ENCODE measurements at places on chromosomes 4 and X. TPM values are rescaled to one million over a fixed set of nuclear protein-coding genes. Genes with fewer than 3 reads are reported as not detected.

Gene REELD1
- total RNA-seq = 1.2 TPM

Gene MAGEC1
- total RNA-seq = not detected

Gene HSPA4L
- not detected for total RNA-seq

Gene DDX53
- not detected for total RNA-seq

Gene RPL34
- 3,039 TPM for total RNA-seq

Gene RASGEF1B
- 13.6 TPM for total RNA-seq

GRCh38 chrX:85052205-85052604 is 48.5 kb downstream of the APOOL start:
- no peaks in the 10 kb centered on the region for H3K27me3 ChIP-seq
- H3K4me3 ChIP-seq = no peak overlapping the region
- H3K36me3 ChIP-seq = peaks cover 3% of the 10 kb centered on the region
- H3K27ac ChIP-seq = no peak overlapping the region
- H3K4me1 ChIP-seq = no peaks in the 10 kb centered on the region

GRCh38 chr4:82380831-82381230 is 7.0 kb upstream of the HNRNPD start:
- H3K4me1 ChIP-seq = peaks cover 26% of the 10 kb centered on the region
- no peak for DNase-seq
- no peaks in the 10 kb centered on the region for H3K27me3 ChIP-seq
- no peak overlapping the region for H3K27ac ChIP-seq

DNA sequence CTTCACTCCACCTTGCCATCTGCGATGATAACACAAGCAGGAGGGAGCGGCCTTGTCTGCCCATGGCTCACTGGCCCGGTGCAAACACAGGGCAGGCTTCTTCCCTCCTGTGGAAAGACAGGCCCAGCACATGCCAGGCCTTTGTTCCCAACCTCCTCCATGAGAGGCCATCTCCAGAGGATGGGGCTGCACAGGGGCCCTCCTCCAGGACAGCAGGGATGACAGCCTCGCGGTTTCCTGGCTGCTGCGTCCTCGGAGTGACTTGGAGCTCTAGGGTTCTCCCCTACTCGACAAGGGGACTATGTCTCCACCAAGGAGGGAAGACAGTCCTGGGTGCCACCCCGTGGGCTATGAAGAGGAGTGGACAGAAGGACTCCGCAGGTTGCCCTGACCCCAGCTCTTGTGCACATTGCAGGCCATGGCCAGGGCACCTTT is 21.8 kb downstream of the RNF212 start:
- H3K27me3 ChIP-seq = no peaks in the 10 kb centered on the region
- H3K27ac ChIP-seq = no peak overlapping the region
- H3K4me1 ChIP-seq = no peaks in the 10 kb centered on the region
- DNase-seq = no peak
- peaks cover 2% of the 10 kb centered on the region for H3K36me3 ChIP-seq

GRCh38 chr4:55107054-55107453 is 18.3 kb downstream of the KDR start:
- H3K27ac ChIP-seq = no peak overlapping the region
- no peak for DNase-seq
- H3K4me3 ChIP-seq = no peak overlapping the region

DNA sequence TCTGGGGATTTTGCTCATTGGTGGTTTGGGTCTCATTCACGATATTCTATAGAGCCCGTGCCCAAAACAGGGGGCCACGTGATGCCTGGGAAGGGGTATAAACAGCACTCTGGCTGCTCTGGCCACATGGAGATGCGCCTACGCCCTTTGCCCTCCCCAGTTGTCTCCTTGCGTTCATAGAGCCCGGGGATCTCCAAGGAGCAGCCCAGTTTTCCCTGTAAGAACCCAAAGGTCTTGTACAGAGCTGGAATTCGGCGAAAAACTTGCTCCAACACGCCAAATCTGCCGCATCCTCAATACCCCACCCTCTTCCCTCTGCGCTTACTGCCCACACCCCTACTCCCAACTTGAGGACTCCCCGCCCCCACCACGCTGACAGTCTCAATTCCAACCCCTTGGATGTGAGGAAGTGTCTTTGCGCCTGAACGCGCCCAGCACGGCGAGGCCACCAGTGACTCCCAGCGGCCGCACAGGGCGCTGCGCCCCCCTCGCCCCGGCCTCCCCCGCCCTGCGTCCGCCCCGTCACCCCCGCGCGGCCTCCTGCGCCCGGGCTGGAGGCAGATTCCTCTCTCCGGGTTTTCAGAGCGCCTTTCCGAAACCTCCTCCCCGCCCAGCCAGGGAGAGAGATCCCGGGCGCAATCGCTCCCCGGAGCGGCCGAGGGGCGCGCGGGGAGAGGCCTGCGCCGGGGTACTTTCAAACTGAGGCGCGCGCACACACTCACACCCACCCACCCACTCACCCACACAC is at the start of gene NHS:
Gene NHS, plus strand, starts transcription at position 582 of the 748 bp plus-strand sequence. CDS start 558 bp downstream, outside the sequence.
- H3K36me3 ChIP-seq = no peaks in the 10 kb centered on the region
- H3K4me3 ChIP-seq = no peak within 1 kb of the TSS
- H3K27me3 ChIP-seq = peaks cover 8% of the 10 kb centered on the region
- no peak for DNase-seq

DNA sequence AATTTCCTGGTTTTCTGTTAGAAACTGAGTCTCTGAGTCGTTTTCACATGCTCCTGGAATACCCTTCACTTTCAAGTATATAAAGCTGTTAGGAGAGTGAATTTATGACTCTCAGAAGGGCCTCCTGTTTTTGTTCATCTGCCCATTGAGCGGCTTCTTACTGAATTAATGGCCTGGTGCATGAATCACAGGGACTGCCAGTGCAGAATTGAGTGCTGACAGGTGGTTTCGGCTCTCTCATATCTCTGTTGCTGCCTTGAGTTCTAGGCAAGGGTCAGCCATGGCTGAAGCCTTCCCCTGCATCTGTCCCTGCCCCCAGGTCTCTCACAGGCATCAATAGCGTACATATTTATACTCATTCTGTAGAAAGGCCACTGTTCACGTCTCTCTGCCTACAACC is 22.7 kb upstream of the SEPSECS start:
- no peaks in the 10 kb centered on the region for H3K36me3 ChIP-seq
- H3K27ac ChIP-seq = no peak overlapping the region
- H3K27me3 ChIP-seq = no peaks in the 10 kb centered on the region
- H3K4me3 ChIP-seq = no peak overlapping the region
- DNase-seq = no peak
- peaks cover 27% of the 10 kb centered on the region for H3K4me1 ChIP-seq

- no peaks in the 10 kb centered on the region for H3K36me3 ChIP-seq
- peak overlapping the region; percentile 1 for H3K27ac ChIP-seq
- H3K4me3 ChIP-seq = peak overlapping the region; percentile 81
- peaks cover 6% of the 10 kb centered on the region for H3K4me1 ChIP-seq
- no peaks in the 10 kb centered on the region for H3K27me3 ChIP-seq
Measured at GRCh38 chrX:74421740-74422352, 553 bp downstream of the SLC16A2 start.

DNA sequence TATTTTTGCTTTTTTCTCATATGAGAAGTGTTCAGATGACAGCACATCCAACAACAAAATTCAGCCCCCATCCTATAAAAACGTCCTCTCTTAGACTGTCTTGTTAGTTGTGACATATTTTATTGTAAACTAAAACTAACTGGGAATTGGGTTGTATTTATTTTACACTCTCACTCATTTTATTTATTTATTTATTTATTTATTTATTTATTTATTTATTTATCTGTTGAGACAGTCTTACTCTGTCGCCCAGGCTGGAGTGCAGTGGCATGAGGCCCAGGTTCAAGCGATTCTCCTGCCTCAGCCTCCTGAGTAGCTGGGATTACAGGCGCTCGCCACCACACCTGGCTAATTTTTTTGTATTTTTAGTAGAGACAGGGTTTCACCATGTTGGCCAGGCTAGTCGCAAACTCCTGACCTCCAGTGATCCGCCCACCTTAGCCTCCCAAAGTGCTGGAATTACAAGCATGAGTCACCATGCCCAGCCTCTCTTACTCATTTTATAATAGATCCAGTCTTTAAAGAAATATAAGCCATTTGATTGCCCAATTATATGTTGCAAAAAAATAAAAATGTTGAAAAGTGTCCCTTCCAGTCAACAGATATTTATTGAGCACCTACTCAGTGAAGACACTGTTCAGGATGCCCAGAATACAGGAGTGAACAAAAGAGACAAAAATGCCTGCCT is 44.6 kb downstream of the PALLD start:
- no peak overlapping the region for H3K27ac ChIP-seq
- no peak for DNase-seq
- no peak overlapping the region for H3K4me3 ChIP-seq
- no peaks in the 10 kb centered on the region for H3K4me1 ChIP-seq
- no peaks in the 10 kb centered on the region for H3K27me3 ChIP-seq

- no peaks in the 10 kb centered on the region for H3K36me3 ChIP-seq
- no peak for DNase-seq
- no peak overlapping the region for H3K27ac ChIP-seq
- no peak overlapping the region for H3K4me3 ChIP-seq
Measured at GRCh38 chrX:46209037-46209436, 336.2 kb downstream of the ZNF674 start.

GRCh38 chr4:159227378-159227777 is 124.5 kb downstream of the RAPGEF2 start:
- no peak overlapping the region for H3K4me3 ChIP-seq
- peaks cover 14% of the 10 kb centered on the region for H3K4me1 ChIP-seq
- no peak overlapping the region for H3K27ac ChIP-seq
